Suprapubic skin (tissue), 4 donors: ENCODE measurements at places on chromosomes 3 and 15.

- DNase-seq = no peak
- H3K4me3 ChIP-seq = no peak overlapping the region
- no peak overlapping the region for H3K27ac ChIP-seq
- peaks cover 8% of the 10 kb centered on the region for H3K4me1 ChIP-seq
- no peaks in the 10 kb centered on the region for H3K27me3 ChIP-seq
Measured at GRCh38 chr15:47796339-47796738, 79.0 kb downstream of the SEMA6D start.

- H3K4me3 ChIP-seq = no peak overlapping the region
- H3K27me3 ChIP-seq = no peaks in the 10 kb centered on the region
- H3K27ac ChIP-seq = no peak overlapping the region
- DNase-seq = no peak
- H3K36me3 ChIP-seq = peaks cover 8% of the 10 kb centered on the region
Measured at GRCh38 chr15:61936528-61937195, 123.6 kb downstream of the VPS13C start.

DNA sequence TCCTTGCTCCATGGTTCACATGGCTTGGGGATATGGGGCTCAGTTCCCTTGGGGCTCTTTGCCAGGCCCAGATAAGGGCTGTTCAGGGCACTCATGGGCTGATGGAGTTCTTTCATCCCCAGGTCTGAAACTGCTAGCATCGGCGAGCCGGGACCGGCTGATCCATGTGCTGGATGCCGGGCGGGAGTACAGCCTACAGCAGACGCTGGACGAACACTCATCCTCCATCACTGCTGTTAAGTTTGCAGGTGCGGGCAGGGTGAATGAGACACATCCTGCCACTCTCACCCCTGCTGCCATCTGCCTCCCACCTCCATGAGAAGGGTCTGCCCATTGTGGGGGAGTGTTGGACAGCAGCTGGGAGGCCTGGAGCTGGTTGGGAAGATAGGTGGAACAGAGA, 11.1 kb upstream of the JMJD7 start:
- peaks cover 5% of the 10 kb centered on the region for H3K4me1 ChIP-seq
- no peaks in the 10 kb centered on the region for H3K27me3 ChIP-seq
- no peak overlapping the region for H3K27ac ChIP-seq
- H3K36me3 ChIP-seq = peaks cover 99% of the 10 kb centered on the region
- DNase-seq = no peak
- no peak overlapping the region for H3K4me3 ChIP-seq

GRCh38 chr3:150443331-150443741, 35.2 kb downstream of the TSC22D2 start:
- H3K27ac ChIP-seq = no peak overlapping the region
- H3K4me3 ChIP-seq = no peak overlapping the region
- no peaks in the 10 kb centered on the region for H3K36me3 ChIP-seq
- H3K4me1 ChIP-seq = peaks cover 12% of the 10 kb centered on the region
- DNase-seq = no peak

DNA sequence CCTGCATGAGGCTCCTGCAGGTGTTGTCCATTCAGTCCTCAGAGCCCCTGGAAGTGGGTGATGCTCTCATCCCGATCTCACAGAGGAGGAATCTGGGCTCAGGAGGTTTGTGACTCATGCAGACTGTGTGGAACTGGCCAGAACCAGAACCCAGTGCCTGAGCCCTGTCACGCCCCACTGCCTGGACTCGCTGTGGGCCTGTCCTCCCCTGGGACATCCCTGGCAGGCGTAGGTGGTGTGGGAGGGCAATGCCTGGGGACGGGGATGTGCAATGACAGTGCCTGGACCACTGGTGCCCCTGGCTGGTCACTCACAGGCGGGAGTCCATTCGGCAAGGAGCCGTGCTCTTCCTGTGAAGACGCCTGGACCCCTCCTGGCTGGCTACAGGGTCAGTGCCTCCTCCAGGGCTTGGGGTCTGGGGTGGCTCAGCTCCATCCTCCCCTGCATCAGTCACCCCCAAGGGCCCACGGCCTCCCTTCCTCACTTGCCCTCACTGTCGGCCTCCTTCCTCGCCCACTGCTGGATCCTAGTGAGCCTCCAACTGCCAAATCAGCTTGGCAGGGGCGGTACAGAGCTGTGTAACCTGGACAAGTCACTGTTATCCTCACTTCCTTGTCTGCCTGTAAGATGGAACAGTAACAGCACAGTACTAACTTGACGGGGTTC, 14.9 kb downstream of the PSTPIP1 start:
- H3K4me3 ChIP-seq = no peak overlapping the region
- H3K4me1 ChIP-seq = peaks cover 5% of the 10 kb centered on the region
- no peaks in the 10 kb centered on the region for H3K27me3 ChIP-seq
- no peak for DNase-seq
- H3K36me3 ChIP-seq = no peaks in the 10 kb centered on the region

- no peaks in the 10 kb centered on the region for H3K36me3 ChIP-seq
- H3K4me3 ChIP-seq = no peak overlapping the region
- DNase-seq = no peak
- no peaks in the 10 kb centered on the region for H3K27me3 ChIP-seq
- H3K4me1 ChIP-seq = peaks cover 51% of the 10 kb centered on the region
- peak overlapping the region; percentile 82 for H3K27ac ChIP-seq
Measured at GRCh38 chr3:11601446-11602238, 42.1 kb downstream of the VGLL4 start.

- no peaks in the 10 kb centered on the region for H3K27me3 ChIP-seq
- H3K4me3 ChIP-seq = no peak overlapping the region
- no peak overlapping the region for H3K27ac ChIP-seq
- H3K4me1 ChIP-seq = peaks cover 4% of the 10 kb centered on the region
- DNase-seq = no peak
Measured at GRCh38 chr3:134002306-134002705, 27.4 kb downstream of the SLCO2A1 start.

- no peaks in the 10 kb centered on the region for H3K36me3 ChIP-seq
- no peak overlapping the region for H3K27ac ChIP-seq
- H3K27me3 ChIP-seq = no peaks in the 10 kb centered on the region
- peaks cover 24% of the 10 kb centered on the region for H3K4me1 ChIP-seq
- H3K4me3 ChIP-seq = no peak overlapping the region
- DNase-seq = no peak
Measured at GRCh38 chr3:150599611-150600297, 3.4 kb upstream of the SELENOT start.

GRCh38 chr3:46283881-46284450, 41.7 kb downstream of the CCR3 start:
- H3K27me3 ChIP-seq = no peaks in the 10 kb centered on the region
- no peaks in the 10 kb centered on the region for H3K36me3 ChIP-seq
- H3K27ac ChIP-seq = no peak overlapping the region
- DNase-seq = no peak
- H3K4me3 ChIP-seq = no peak overlapping the region
- H3K4me1 ChIP-seq = peaks cover 13% of the 10 kb centered on the region

GRCh38 chr3:48086705-48087104, 70.5 kb upstream of the MAP4 start:
- peaks cover 38% of the 10 kb centered on the region for H3K4me1 ChIP-seq
- H3K36me3 ChIP-seq = no peaks in the 10 kb centered on the region
- DNase-seq = no peak

GRCh38 chr3:139118835-139119234, 74.1 kb upstream of the PRR23C start:
- no peak for DNase-seq
- no peaks in the 10 kb centered on the region for H3K27me3 ChIP-seq
- H3K4me1 ChIP-seq = peaks cover 35% of the 10 kb centered on the region
- H3K27ac ChIP-seq = no peak overlapping the region
